ENCODE measurements at places on chromosomes 2 and 18. TPM values are rescaled to one million over a fixed set of nuclear protein-coding genes. Genes with fewer than 3 reads are reported as not detected.

DNA sequence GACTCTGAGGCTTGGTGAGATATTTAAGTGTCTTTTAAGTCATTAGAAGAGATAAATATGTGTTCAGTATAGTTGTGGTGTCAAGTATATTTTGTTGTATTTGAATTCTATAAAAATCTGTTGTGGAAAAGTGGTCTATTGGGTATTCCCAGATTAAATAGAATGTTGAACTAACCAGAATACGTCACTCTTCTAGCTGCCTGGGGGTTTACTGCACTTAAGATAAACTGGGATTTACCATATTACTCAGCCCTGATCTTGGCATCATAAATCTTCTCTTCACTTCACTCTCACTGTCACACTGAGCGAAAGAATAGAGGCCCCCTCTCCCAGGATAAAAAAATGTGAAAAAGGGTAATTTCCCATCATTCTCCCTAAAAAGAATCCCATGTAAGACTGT is 129.8 kb downstream of the BCL2 start:
- no peak for DNase-seq

DNA sequence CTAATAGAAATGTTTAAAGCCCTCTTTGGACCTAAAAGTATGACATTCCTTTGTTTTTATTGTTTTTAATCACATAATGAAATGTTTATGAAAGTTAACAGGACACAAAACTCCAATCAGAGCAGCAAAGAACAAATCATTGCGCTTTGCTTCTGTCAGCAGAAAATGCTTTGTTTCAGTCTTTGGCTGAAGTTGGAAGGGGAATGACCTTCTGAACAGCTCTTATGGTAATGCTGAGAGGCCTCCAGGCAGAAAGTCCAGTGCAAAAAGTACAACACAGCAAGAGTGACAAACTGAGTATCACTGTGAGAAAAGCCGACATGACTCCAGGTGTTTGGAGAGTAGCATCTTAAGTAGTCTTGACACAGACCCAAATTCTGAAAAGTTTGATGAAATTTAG is 147.7 kb upstream of the SP5 start:
- no peak for DNase-seq

VWA3B gene
- 0.09 TPM for total RNA-seq

TFCP2L1 gene
- 0.26 TPM for total RNA-seq

- no peak for DNase-seq
These were observed 225.5 kb upstream of the GALNT5 start for GRCh38 chr2:157032017-157032416.
